ENCODE measurements at places on chromosomes 3 and 15. TPM values are rescaled to one million over a fixed set of nuclear protein-coding genes. Genes with fewer than 3 reads are reported as not detected.

GRCh38 chr3:62343755-62344154 lies 29.6 kb downstream of the FEZF2 start:
- no peak for DNase-seq

- DNase-seq = no peak
Observed at GRCh38 chr3:10867384-10867783, 51.4 kb downstream of the SLC6A11 start.

DNA sequence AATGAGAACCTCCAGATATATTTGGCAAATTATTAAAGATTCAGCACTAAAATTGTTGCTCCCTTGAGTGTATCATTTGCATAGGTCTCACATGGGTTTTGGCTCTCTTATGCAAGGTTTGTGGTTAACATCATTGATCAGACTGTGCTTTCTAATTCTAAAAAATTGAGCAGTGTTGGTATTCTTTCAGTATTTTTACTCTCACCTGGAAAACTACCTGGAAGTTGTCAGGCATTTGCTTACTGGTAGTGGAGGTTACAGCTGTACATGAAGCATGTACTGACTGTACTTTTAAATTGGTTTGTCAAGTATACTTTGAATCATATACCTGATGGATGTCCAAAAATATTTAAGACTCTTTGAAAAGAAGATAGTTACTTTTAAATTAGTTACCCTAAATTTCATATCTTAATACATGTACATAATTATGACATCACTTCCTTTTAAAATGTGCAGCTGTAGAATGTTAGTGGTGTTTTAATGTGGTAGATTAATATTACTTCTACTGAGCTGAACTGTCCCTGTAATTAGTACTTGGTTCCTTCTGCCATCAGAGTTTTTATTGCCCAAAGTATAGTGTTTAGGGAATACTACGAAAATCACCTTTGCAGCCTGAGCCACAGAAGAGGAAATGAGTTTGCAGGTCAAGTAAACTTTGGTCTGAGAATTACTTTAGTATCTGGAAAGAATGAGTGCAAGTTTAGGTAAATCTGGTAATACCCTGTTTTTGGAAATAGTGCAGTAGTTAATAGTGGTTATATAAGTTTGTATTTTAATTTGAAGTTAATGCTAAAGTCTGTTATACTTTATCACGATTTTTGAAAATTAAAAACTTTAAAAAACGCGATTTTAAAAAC lies 2.8 kb downstream of the CHD2 start:
- DNase-seq = no peak

- no peak for DNase-seq
Observed at GRCh38 chr3:11982341-11982941, 21.7 kb upstream of the SYN2 start.

- DNase-seq = no peak
Observed at GRCh38 chr3:64975147-64975546, 287.3 kb upstream of the ADAMTS9 start.

DNA sequence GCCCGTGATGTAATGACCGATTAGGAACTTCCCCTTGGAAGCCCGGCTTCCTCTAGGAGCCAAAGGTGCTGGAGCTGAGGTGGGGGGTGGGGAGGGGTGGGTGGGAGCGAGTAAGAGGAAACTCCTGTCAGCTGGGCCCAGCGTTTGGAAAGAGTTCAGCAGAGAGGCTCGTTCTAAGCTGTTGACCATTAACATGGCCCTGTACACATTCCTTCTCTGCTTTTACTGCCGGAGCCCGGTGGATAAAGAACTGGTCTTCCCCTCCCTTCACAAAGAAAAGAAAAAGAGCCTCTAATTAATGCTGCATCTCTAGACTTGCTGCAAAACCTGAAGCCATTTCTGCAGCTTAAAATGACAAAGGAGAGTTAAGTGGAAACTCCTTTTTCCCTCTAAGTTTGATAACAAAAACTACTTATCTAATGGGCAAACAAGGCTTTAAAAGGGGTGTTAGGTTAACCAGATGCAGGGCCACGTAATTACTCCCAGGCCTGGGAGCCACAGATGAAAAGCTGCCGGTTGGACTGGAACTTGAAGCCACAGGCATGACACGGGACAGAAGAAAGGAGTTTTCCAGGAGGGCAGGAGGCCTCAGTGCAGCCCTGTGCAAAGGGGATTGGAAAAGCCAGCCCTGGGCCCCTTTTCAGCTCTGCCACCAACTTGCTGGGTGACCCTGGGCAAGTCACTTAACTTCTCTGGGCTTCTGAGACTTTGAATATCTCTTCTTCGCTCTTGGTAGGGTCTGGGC lies 71.3 kb downstream of the SMAD6 start:
- no peak for DNase-seq

DNA sequence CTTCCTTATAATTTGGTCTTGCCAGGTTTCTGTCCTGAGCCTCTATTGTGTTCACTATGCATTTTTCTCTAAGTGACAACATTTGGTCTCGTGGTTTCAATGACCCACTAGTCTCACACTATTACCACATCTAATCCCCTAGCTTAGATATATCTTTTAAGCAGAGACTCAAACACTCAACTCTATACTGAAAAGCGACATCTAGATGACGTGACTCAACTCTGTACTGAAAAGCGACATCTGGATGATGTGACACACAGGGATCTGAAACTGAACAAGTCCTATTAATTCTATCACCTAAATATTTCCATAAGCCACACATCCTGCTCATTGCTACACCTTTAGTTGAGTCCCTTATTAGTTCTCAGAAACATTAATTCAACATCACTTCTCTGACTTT lies 141.7 kb upstream of the MBNL1 start:
- DNase-seq = no peak

GRCh38 chr3:133276594-133276993 lies 123.3 kb upstream of the BFSP2 start:
- no peak for DNase-seq

GRCh38 chr15:94793641-94794040 lies 562.3 kb downstream of the MCTP2 start:
- no peak for DNase-seq

- DNase-seq = no peak
Observed at GRCh38 chr3:53230041-53230621, 25.7 kb downstream of the TKT start.

GRM2 gene
- 0.66 TPM for total RNA-seq

CD80 gene
- 0.18 TPM for total RNA-seq

GPR149 gene
- total RNA-seq = not detected

All from mesothelial cell of epicardium (in vitro differentiated cells).